ENCODE measurements at places on chromosomes 4 and X.

GRCh38 chr4:53040459-53040815 is 178.3 kb downstream of the RASL11B start:
- DNase-seq = no peak

DNA sequence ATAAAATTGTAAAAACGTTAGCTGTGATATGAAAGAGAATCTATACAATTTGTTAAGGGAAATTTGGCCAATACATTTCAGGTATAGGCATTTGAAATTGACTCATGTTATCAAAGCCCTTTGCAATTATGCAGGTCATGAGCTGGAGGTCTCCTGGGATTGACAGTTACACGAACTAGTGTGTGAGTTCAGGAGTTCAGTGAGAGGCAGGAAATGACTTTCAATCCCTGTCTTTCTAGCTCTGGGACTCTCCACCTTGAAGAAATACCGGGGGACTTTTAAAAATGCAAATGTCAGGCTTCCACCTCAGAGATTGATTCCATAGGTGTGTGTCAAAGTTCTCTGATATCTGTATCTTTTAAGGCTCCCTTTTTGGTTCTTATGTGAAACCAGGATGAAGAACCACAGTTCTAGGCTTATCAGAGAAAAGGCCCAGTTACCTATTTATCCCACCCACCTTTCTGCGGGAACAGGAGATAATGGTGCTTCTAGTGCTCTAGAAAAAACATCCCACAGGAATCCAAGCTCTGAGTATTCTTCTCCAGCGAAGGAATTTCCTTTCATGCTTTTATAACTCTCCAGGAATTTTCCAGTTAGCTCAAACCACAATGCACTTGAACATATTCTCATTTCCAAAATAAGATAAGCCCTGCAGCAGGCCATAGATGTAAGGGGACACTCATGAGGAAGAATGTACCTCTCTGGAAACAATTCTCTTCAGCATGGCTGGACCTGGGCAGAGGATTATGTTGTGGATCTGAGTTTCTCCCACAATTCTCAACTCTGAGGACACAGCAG is 501.0 kb downstream of the IDS start:
- no peak for DNase-seq

DNA sequence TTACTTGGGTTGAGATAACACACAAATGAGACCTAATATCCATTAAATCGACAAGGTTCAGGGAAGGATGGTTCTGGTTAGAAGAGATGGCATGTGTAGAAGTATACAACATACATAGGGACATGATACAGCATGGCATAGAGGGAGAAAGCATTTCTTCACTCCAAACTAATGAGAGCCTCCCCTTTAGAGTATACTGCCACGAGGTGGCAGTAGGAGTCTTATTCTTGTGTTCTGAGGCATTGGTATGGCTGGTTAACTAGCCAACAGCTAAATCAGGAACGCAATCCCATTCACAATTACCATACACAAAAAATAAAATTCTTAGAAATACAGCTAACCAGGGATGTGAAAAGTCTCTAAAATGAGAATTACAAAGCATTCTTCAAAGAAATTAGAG is 29.1 kb upstream of the TRO start:
- peak; percentile 33 for DNase-seq

DNA sequence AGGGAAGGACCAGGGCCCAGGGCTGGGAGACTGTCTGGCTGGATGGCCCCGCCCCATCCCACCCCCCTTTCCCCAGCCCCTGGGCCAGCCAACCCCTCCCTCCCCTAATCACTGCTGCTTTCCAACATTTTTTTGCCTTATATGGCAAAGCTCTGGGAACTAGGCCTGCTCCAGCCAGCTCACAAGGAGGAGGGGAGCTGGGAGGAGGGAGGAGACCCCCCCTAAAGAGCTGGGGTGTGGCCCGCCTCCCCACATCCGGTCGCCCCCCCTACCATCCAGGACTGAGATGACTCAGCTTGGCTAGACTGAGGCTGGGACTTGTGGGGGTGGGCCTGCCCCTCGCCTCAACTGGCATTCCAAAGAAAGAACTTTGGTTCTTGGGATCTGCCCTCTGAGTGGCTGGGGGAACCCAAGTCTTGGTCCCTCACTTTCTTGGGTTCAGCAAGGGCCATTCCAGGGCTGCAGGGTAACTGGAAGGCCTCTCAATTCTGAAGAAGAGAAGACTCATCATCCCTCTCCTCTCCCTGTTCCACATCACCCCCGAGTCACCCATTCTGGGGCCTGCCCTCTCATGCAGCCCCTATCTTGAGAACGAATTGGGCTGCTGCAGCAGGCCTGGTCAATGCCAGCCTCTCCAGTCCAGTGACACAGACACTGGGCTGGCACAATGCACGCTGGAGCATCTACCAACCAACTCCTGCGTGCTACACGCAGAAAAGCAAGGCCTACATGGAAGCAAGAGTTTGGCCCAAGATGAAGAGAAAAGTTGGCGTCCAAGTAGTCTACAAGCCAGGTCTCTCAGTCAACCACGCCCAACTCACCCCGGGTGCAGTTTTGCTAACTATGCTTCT is 4.8 kb downstream of the FLNA start:
- peak; percentile 84 for DNase-seq

GRCh38 chrX:70476934-70477733 is 32.5 kb downstream of the DLG3 start:
- DNase-seq = no peak

DNA sequence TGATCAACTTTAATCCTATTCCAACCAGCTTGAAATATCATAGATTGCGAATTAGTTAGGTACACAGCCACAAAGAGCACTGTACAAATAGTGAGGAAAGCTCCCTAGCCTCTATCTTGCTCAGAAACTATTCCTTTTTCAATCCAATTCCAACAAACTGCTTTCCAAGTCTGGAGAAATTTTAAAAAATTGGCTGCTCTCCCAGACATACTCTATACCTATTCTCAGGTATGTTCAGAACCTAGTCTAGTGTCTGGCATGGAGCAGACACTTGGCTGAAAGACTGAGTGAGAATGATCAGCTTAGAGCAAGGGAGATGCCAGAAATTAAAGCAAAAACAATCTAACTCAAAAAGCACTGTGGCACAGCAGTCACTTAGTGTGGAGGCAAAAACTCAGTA is 105.9 kb downstream of the SLC10A7 start:
- no peak for DNase-seq

DNA sequence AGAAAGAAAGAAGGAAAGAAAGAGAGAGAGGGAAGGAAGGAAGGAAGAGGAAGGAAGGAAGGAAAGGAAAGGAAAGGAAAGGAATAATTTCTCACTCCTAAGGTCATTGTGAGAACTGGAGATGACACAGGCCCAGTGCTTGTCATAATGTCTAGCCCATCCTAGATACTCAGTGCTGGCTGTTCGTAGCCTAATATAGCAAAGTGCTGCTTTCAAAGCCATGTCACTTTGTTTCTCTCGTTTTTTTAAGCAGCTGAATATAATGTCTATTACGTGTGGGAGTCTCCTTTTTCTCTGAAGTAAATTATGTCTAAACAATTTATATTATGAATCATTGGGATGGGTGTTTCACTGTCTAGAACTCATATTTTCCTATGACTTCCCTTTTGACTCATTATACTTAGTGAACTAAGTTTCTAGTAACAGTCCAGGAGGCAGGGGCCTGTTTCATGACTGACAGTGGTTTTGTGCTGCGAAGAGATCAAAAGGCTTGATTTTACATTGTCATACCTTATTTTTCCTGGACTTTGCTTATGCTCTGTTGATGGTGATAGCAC is 327.0 kb upstream of the ZFP42 start:
- DNase-seq = no peak

DNA sequence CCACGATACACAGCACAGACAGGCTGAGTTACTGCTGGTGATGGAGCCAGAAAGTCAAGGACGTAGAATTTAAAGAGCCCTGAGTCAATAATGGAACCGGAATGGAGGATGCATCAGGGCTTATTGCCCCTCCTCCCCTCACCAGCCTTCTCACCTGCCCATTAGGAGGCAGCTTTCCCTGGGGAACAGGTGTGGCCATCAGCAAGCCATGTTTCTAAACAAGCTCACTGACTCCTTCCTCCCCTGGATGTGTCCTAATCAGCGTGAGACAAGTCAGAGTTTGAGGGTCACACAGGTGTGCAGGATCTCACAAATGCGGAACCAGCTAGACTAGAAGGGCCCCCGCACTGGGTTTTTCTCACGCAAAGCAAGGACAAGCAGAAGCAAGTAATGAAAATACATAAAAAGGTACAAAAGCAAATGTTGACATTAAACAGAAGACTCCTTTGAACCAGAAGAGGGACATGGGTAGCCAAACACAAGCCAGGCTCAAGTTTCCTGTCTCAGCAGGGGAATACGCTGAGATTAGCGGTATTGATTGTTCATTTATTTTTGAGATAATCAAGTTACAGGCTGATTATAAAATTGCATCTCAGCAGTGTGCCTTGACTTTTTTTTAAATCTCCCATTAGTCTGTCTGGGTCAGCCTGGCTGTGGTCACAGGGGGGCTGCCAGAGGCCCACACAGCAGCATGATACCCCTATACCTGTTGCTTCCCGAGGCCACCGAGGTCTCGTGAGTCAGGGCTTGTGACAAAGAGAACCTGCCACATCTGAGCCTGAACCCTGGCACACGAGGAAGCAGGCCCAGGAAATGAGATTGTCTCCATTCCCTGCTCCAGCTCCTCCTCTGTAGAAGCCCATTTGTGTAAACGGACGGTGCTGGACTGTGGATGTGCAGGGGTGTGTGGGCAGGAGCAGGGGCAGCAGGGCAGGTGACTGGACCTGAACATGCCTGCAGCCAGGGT is 37.4 kb downstream of the CCKAR start:
- no peak for DNase-seq

DNA sequence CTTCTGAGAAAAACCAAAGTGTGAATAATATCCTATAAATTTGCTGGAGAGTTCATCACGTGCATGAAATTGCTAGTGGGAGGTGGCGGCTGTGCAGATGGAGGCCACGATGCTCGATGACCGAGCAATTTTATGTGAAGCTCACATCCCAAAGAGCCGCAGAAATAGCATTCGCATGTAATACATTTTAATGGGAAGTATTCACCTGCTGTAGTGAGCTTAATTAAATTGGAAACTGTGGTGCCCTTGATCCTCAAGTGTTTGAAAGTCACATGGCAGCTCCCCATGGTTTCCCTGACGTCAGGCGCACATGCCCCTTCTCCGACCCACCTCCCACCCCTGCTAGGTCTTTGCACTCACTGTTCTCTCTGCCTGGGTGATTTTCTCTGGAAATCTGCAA is 136.8 kb downstream of the STK32B start:
- DNase-seq = no peak

DNA sequence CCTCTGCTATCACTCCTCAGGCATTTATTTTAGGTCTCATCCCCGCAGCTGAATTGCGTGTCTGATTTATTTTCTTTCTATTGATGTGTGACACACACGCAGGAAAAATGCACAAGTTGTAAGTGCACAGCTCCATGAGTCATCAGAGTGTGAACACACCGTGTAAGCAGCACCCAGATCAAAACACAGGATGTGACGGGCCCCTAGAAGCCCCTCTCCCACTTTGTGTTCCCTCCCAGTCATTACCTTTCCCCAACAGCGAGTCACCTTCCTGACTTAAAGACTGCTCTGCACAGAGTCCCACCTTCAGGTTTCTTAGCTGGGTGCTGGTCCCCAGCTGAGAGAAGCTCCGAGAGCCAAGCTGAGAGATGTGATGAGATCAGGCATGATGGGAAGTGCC is 436.7 kb downstream of the MID1IP1 start:
- no peak for DNase-seq

GRCh38 chr4:16636912-16637630 is 261.4 kb downstream of the LDB2 start:
- no peak for DNase-seq

DNA sequence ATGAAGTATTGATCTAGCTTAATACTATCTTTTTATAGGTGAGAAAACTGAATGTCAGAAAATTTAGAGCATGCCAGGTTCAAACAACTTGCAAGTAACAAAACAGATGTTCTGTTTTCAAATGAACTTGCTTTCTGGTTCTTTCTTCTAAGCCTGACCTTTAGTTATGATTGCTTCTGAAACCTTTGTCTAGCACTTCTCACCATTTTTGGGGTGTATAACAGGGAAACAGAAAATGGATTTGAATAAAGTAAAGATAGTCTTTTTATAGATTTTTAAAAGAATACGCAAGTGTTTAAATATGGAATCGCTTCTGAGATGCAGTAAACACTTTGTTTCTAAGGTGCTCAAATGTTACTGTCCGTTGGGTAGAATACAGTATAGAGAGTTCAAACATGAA is 687.2 kb upstream of the CPEB2 start:
- DNase-seq = no peak

- no peak for DNase-seq
Measured at GRCh38 chr4:127660284-127660885, 27.6 kb downstream of the INTU start.

DNA sequence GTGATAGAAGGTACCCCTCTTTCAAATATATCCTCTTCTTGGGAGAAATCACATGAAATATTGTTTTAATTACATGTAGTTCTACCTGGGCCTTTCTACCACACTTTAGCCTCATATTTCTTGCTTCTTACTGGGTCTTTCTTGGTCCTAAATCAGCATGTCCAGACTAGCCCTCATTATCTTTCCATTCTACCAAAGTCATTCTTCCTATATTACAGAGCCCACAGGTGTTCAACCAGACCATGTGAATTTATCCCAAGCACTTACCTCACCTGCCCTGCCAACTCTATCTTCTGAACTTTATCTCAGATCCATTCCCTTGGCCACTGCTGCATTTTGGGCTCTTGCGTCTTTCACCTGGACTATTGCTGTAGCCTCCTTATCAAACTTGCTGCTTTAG is 11.8 kb upstream of the SOWAHB start:
- DNase-seq = no peak

GRCh38 chr4:173088144-173088543 is 80.5 kb upstream of the GALNT7 start:
- no peak for DNase-seq

- no peak for DNase-seq
Measured at GRCh38 chr4:72496119-72496518, 72.9 kb downstream of the ADAMTS3 start.

GRCh38 chr4:7199129-7199725 is 6.9 kb downstream of the SORCS2 start:
- peak; percentile 10 for DNase-seq

- no peak for DNase-seq
Measured at GRCh38 chrX:6770936-6771335, 236.0 kb upstream of the VCX3A start.

DNA sequence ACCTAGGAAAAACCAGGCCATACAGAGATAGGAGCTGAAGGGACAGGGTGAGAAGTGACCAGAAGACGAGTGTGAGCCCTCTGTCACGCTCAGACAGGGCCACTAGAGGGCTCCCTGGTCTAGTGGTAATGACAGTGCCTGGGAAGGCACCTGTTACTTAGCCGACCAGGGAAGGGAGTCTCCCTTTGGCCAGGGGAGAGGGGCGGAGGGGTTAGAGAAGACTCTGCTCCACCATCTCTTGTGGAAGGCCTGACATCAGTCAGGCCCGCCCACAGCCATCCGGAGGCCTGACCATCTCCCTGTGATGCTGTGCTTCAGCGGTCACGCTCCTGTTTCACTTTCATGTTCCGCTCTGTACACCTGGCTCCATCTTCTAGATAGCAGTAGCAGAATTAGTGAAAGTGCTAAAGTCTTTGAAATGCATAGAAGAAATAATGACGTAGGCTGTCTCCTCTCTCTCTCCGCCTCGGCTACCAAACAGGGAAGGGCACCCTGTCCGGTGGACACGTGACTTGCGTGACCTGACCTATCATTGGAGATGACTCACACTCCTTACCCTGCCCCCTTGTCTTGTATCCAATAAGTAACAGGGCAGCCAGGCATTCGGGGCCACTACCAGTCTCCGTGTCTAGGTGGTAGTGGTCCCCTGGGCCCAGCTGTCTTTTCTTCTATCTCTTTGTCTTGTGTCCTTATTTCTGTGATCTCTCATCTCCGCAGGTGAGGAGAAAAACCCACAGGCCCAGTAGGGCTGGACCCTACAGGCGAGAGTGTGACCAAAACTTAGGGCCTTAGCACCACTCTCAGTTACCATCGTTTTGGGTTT is 26.7 kb downstream of the HTT-AS start:
- peak; percentile 93 for DNase-seq
